ENCODE measurements at places on chromosomes 12 and 14.

DNA sequence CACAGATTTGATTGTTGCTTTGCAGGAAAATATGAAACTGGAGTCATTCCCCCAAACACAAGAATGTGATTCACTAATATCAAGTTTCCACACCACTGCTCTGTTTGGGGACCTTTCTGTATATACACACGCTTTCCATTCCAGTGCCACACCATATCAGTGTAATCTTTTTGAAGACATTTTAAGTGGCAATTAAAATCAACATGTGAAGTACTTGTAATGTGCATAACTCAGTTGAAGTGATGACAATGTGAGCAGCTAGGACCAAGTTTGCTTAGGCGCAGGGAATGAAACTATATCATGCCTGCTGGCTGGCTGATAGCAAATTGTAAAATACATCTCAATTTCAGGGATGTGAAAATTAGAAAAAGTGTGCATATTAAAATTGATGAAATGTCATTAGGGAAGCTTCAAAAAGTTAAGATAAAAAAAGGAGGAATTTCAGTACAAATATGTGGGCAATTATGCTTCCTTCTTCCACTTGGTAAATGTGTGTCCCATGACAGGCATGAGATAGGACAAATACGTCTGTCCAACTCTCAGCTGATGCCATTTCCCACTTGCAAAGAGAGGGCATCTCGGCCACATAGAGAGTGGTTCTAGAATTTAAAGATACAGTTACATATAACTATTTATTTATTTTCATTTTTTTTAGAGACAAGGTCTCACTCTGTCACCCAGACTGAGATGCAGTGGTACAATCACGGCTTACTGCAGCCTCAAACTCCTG, 43.7 kb downstream of the HSPB8 start:
- DNase-seq = no peak

DNA sequence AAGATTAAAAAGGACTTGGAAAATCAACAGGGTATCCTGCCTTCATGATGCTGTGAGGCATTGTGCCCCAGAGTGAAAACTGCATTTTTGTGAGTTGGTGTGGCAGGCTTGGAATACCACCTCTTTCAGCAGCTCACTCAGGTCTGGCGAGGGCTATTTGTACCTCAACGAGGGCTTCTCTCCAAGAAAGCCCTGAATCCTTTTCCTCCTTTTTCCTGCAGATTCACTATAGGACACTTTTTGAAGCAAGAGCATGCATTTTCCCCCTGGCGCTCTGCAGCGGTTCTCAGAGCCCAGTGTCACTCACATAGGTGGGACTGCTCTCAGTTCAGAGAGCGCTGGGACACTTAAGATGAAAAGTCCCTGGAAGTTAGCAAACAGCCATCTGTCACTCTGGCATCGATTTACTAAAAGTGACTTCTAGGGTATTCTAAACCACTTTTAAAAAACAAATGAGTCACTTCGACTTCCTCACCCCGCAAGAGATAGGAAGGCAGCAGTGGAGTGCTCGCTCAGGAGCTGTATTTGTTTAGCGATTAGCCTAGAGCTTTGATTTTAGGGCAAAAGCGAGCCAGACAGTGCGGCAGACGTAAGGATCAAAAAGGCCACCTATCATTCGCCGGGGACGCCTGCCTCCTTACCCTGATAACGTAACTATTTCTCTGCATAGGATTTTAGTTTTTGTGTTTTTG, 782 bp upstream of the LGR5 start:
- DNase-seq = no peak

DNA sequence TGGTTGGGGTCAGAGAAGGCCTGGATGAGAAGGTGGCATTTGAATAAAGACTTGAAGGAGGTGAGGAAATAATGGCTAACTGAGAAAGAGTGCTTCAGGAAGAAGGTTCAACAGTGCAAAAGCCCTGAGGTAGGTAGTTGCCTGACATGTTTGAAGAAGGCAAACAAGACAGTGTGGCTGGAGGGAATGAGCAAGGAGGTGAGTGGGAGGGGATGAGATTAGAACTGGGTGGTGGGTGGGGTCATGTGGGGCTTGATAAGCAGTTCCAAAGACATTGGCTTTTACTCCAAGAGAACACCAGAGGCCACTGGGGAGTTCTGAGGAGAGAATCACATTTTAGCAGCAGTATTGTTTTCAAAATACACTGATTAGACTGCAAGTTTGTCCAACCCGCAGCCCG, 50.5 kb downstream of the HSPB8 start:
- DNase-seq = no peak

- DNase-seq = no peak
Observed at GRCh38 chr12:84165998-84166571, 746.5 kb downstream of the SLC6A15 start.

DNA sequence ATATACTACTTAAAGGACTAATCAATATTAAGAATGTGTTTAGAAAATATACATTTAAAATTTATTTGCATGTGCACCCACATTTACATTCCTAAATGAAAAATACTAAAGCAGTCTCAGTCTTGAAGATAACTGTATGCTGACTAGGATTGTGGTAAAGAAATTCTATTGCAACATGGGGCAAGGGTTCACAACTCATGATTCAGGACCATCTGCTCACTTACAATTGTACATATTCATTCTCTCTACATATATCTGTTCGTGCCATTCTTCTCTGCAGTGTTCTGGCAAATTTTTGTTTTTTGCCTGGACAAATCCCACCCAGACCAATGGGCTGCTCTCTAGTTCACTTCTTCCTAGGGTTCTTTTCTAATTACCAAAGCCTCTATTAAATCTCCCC, 417.2 kb upstream of the NOVA1 start:
- DNase-seq = no peak

- no peak for DNase-seq
Observed at GRCh38 chr12:7396418-7396817, 47.5 kb downstream of the CD163L1 start.

- DNase-seq = no peak
Observed at GRCh38 chr12:75842090-75842489, 189.5 kb downstream of the PHLDA1 start.

DNA sequence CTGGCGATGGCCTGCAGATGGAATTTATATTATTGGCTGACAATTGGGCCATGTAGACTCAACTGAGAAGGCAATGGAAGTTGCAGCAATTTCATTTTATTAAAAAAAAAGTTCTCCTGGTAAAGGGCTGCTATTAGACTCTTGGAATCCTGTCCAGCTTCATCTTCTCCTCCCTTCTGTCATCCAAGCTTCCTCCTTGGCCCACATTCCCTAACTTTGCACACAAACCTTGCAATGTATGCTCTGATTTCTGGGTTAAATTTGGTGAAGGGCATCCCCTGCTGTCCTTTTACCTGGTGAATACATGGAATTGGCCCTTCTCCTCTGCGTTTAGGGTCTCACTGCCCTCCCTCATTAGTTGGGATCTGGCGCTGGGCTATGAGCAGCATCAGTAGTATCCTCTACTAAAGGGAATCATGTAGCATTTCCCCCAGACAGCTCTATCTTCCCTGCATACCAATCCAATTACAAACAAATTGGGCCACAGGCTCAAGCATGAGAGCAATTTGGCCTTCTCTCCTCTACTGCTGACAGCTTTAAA, 336.9 kb downstream of the BMP4 start:
- DNase-seq = no peak

- no peak for DNase-seq
Observed at GRCh38 chr14:54609576-54609975, 42.6 kb downstream of the SAMD4A start.

GRCh38 chr14:52013984-52014600, 24.7 kb downstream of the RTRAF start:
- DNase-seq = no peak

GRCh38 chr12:87233671-87234070, 795.5 kb downstream of the C12orf50 start:
- DNase-seq = no peak

- DNase-seq = no peak
Observed at GRCh38 chr12:28603239-28603638, 413.0 kb downstream of the CCDC91 start.

- DNase-seq = no peak
Observed at GRCh38 chr12:46445551-46446235, 73.1 kb upstream of the SLC38A2 start.

- no peak for DNase-seq
Observed at GRCh38 chr14:51424041-51424440, 184.0 kb downstream of the TMX1 start.

DNA sequence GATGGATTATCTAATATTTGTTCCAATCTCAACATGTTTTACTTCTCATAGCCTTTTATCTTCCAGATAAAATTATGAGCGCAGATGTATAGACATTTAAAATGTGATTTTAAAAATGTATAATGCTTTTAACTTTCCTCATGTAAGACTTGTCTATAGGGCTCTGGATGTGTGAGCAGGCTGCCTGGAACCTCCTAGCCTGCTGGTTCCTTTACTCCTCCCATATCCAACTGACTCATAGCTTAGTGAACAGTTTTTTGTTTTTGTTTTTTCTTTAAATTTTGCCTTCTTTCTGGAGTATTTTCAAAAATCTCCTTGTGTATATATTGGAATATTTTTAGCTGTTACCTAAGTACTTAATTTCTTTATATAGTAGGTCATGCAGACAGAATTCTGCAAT, 115.4 kb downstream of the PDE3A start:
- DNase-seq = no peak

DNA sequence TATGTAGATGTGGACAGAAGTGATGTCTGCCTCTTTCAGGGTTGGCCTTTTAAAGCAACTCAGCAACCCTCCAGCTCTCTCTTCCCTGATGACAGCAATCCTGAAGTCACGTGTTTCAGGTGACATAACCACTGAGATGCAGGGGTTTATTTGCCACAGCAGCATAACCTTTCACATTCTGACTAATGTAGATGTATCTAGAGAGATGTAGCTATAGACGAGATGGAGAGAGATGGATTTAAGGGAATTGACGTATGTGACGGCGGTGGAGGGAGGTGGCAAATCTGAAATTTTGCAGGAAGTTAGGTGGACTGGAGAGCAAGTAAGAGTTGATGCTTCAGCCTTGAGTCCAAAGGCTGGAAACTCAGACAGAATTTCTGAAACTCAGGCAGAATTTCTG, 126.0 kb downstream of the ZFP36L1 start:
- DNase-seq = no peak

DNA sequence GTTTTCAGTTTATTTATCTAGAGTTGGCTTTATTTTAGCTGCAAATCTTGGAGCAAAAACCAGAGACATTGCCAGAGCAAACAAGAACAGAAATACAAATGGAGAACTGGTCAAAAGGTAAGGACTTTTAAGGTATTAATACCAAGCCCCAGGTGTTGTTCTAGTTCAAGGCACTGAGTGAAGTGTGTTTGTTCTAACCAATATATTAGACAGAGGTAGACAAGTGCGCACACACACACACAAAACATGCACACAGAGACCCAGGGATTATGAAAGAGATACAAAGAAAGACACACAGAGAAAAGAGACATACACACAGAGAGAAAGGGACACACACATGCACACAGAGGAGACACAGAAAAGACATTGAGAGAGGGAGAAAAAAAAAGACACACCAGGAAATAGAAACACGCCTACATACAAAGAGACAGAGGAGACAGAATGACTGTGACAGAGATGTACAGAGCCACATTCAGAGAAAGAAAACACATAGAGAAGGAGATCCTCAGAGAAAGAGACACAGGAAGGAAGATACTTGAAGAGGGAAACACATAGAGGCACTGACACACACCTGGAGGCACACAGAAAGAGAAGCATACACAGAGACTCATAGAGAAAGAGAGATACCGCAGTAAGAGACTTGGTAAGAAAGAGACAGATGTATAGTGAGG, 50.2 kb downstream of the MIPOL1 start:
- DNase-seq = no peak

GRCh38 chr14:92880351-92880750, 42.6 kb upstream of the CHGA start:
- DNase-seq = no peak

GRCh38 chr14:74147571-74147970, 62.8 kb downstream of the LIN52 start:
- no peak for DNase-seq

- no peak for DNase-seq
Observed at GRCh38 chr14:58716706-58717105, 78.9 kb downstream of the DACT1 start.

DNA sequence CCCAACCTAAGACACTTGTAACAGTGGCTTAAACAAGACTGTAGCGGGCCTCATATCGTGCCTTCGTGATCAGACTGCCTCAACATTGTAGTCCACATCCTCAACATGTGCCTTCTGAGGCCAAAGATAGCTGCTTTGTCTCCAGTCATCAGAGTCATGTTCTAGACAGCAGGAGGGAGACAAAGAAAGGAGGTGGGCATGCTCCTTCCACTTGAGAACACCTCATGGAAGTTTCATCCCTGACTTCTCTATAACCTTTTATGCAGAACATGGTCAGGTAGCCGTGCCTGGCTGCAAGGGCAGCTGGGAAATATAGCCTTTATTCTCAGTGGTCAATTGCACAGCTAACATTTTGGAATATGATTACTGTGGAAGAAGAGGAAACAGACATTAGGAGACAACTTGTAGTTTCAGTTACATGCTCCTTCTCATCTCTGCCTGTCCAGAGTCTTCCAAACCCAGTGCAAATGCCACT, 25.3 kb upstream of the DHRS2 start:
- DNase-seq = no peak

GRCh38 chr14:21278632-21279031, 1.3 kb upstream of the RPGRIP1 start:
- DNase-seq = no peak

GRCh38 chr14:24422261-24422660, 7.2 kb downstream of the CBLN3 start:
- no peak for DNase-seq

DNA sequence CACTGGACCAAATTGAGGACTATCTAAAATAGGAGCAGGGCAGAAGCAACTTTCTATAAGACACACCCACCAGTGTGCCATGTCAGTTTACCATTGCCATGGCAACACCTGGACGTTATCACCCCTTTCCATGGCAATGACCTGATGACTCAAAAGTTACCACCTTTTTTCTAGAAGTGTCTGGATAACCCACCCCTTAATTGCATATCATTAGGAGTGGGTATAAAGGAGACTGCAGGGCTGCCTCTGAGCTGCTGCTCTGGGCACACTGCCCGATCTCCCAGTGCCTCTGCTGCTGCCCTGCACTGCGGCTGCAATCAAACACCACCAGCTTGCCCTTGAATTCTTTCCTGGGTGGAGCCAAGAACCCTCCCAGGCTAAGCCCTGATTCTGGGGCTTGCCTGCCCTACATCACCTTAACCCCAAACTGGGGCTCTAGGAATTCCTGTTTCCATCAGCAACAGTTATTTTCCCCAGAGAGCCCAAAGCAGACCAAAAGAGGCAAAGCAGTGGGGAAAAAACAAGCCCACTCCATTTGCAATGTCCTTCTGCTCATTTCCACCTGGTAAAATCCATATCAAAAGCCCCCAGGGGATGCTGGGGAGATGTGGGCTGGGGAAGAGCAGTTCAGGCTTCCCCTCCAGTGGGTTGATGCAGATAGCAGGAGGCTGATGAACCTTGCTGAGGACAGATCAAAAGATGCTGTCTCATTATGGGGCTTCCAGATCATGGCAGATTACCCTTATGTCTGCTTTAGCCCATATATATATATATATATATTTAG, 129.5 kb upstream of the NCOR2 start:
- no peak for DNase-seq

DNA sequence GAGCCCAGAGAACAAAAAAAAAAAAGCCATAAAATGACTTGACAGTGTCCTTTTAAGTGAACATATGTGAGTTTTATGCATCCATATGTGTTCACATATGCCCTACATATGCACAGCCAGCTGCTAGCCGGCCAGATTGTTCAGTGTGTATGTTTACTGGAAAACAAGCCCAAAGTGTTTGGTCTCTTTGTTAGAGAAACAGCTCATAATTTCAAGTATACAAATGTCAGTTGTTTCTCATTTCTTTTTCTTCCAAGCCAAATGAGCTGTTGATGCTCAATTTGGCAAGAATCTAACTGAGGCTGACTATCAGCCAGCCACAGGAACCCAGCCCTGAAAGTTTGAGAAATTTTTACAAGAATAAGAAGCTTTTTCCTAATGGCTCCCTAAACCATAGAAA, 60.8 kb upstream of the TSPAN8 start:
- no peak for DNase-seq
